Occipital lobe (tissue), 3 donors: ENCODE measurements at places on chromosomes 3 and 15. TPM values are rescaled to one million over a fixed set of nuclear protein-coding genes. Genes with fewer than 3 reads are reported as not detected.

Gene DUOXA1
- total RNA-seq, result 0.31 TPM

Gene ZPLD1
- total RNA-seq, result not detected

Gene COL6A5
- total RNA-seq, result under 0.01 TPM

Gene LTK
- total RNA-seq, result not detected

Gene CCK
- 14.7 TPM for total RNA-seq

Gene LRTM1
- not detected for total RNA-seq

Gene GOLGA8M
- total RNA-seq, result not detected

Gene PSTPIP1
- 0.62 TPM for total RNA-seq

Gene ACVR2B
- total RNA-seq, result 42.6 TPM

Gene KNG1
- not detected for total RNA-seq

Gene OR5K2
- total RNA-seq, result not detected

Gene TPRG1
- total RNA-seq, result 0.94 TPM

Gene RTP3
- not detected for total RNA-seq

Gene MESP2
- not detected for total RNA-seq

Gene CAMKV
- 188 TPM for total RNA-seq

Gene INO80
- total RNA-seq, result 50.8 TPM

Gene CHRNA5
- total RNA-seq, result 4.8 TPM

Gene METTL6
- total RNA-seq, result 89.2 TPM

Gene CAPN3
- total RNA-seq, result 1.1 TPM

- no peak for DNase-seq
These were observed 6.0 kb downstream of the SPATA12 start for GRCh38 chr3:57066471-57066870.

DNA sequence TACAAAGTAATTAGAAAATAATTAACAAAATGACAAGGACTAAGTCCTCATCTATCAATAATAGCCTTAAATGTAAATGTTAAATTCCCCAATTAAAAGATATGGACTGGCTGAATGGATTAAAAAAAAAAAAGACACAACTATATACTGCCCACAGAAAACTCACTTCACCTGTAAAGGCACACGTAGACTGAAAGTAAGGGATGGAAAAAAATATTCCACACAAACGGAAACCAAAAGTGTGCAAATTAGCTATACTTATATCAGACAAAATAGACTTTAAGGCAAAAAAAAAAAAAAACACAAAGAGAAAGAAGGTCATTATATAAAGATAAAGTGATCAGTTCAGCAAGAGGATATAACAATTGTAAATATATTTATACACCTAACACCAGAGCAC, 111.4 kb upstream of the ZBED2 start:
- no peak for DNase-seq

- DNase-seq, result peak; percentile 15
These were observed 35.1 kb upstream of the SPTBN5 start for GRCh38 chr15:41928637-41929620.

DNA sequence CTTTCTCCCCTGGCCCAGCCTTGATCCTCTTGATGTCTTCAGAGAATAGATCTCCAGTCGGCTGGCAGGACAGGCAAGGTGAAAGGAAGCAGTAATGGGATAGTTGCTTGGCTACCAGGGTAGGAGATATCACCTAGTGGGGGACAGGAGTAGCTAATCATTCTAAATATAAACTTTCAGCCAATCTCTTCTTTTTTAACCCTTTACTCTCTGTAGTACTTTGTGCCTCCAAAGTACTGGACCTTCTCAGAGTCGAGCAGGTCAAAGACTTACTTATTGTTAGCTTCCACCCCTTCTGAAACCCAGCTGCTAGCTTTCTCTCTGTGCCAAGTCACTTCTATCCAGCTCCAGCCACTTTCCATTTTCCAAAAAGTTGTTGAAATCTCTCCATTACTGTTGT, 43.4 kb upstream of the FILIP1L start:
- DNase-seq, result no peak

- no peak for DNase-seq
These were observed at the start of gene HSPBAP1 for GRCh38 chr3:122793568-122794416. Gene HSPBAP1, minus strand, starts transcription at chr3:122793831. Its CDS starts 151 bp downstream, at chr3:122793680.

- DNase-seq, result no peak
These were observed 2.6 kb downstream of the TIMMDC1 start for GRCh38 chr3:119500901-119501300.

DNA sequence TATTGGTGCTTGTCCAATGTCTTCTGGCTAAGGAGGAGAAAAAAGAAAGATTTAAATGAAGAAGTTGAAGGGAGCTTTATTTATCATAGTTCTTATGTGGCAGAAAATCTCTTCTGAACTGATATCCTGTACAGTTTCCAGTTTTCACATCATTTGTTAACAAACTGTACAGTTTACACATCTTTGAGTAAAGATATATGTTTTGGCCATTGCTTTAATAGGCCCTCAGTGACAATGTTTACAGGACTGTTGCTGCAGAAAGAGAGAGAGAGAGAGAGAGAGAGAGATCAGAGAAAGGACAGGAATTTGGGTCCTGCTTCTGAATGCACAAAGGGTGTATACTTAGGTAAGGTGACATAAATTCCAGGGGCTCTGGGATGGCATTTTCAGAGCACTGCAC, 188.3 kb downstream of the NR1D2 start:
- DNase-seq, result no peak

DNA sequence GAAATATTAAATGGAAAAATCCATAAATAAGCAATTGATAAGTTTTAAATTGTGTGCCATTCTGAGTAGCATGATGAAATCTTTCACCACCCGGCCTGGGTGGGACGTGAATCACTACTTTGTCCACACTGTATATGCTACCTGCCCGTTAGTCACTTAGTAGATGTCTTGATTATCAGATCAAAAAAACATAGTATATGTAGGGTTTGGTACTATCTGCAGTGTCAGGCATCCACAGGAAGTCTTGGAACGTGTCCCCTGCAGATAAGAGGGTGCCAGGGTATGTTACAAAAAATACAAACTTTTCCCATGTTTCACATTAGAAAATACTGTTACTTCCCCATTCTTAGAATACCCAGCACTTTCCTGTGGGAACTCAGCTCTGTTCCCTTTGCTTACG, 35.2 kb downstream of the FAM81A start:
- DNase-seq, result no peak

DNA sequence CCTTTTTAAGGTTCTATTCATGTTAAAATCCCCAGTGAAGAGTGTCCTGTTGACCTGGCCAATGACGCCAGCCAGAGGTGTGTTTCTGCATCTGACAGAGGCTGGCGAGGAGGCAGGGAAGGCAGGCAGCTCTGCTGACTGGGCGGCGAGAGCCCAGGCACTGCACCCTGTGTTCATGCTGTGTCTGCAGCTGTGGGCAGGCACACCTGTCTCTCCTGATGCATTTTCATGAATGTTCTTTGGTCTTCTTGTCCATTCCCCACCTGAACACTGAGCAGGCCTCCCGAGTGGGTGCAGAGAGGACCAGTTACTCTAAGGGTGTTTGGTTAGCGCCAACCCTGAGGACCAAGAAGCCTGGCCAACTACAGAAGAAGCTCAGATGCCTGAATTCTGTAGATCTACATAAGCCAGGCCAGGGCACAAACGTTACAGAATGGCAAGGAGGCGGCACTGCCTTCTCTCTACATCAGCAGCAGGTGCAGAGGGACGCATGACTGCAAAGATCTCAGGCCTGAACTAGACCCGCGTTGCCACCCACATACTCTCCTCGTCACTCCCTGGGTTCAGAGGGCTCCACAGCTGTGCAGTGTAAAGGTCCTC, 233.7 kb downstream of the OCA2 start:
- no peak for DNase-seq

GRCh38 chr3:156762631-156763185, 63.4 kb upstream of the LEKR1 start:
- no peak for DNase-seq

DNA sequence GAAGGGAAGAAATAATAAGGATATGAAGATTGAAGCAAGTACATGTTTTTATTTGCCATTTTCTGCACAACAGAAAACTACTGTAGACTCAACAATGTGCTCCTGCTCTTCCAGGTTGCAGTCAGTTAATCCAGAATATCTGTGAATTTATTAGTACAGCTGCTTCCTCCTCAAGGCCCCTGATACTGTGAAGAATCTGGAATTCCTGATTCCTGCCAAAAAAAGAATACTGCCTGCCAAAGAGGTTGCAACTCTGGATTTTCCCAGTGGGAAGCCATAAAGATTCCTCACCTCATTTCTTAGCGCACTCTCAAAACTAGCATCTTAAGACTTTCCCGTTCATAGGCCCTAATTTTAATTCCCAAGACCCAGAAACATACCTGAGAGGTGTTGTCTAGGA, 33.6 kb upstream of the LRRC3B start:
- no peak for DNase-seq

GRCh38 chr3:129723558-129724324, 117.3 kb upstream of the PLXND1 start:
- DNase-seq, result no peak

- no peak for DNase-seq
These were observed 22.7 kb downstream of the SSUH2 start for GRCh38 chr3:8621872-8622271.

- DNase-seq, result no peak
These were observed 80.9 kb downstream of the TNIK start for GRCh38 chr3:171379281-171379680.

GRCh38 chr15:42490291-42490670, 660 bp downstream of the ZNF106 start:
- DNase-seq, result no peak

DNA sequence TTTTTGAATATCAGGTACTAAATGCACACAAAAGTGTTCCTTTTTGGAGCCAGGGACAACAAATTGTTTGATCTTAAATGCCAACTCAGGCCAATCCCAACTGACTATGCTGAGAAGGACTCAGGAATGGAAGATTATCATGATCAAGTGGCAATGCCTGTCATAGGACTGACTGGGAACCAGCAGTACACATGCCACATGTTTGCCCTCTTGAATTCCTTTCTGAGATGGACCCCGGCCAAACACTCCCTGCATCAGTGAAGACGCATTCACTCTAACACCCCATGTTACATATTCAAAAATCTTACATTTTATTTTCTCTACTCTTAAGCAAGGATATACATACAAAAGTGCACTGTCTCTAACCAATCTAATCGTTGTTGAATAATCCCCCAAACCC, 36.1 kb downstream of the CLDN18 start:
- DNase-seq, result no peak

DNA sequence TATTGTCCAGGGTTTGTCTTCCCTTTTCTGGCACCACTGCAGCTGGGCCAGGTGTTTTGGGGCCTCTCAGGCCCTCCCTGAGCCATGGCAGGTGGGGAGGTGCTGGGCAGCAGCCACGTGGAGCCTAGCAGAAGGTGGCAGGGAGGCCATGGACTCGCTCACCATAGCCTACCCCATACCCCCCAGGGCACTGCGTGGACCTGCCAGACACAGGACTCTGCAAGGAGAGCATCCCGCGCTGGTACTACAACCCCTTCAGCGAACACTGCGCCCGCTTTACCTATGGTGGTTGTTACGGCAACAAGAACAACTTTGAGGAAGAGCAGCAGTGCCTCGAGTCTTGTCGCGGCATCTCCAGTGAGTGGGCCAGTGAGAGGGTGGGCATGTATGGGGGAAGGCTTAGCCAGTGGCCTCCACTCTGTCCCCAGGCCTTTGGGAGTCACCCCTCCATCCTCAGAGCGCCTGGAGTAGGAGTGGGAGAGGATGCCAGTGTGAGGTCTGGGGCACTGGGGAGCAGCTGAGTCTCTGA, 11.9 kb downstream of the SPINT1 start:
- DNase-seq, result no peak

- no peak for DNase-seq
These were observed 3.0 kb downstream of the CCR8 start for GRCh38 chr3:39332525-39332924.

- DNase-seq, result no peak
These were observed 1198.0 kb downstream of the ROBO1 start for GRCh38 chr3:78569804-78570203.

DNA sequence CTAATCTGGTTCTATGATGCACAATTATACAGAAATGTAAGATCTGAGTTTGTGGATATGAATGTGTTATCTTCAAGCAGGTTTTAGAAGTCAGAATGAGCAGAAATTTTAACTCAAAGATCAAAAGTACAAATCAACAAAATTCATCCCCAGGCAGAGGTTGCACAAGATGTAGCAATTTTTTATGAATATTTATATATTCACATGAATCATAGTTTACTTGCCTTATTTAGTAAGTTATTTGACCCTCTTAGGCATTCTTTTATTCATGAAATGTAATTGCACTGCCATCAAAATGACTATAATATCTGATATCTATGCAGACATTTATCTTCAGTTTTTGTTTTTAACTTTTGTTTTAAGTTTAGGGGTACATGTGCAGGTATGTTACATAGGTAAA, 103.1 kb upstream of the DAZL start:
- DNase-seq, result no peak

- DNase-seq, result no peak
These were observed 456.3 kb upstream of the KCNMB2 start for GRCh38 chr3:178079966-178080365.

DNA sequence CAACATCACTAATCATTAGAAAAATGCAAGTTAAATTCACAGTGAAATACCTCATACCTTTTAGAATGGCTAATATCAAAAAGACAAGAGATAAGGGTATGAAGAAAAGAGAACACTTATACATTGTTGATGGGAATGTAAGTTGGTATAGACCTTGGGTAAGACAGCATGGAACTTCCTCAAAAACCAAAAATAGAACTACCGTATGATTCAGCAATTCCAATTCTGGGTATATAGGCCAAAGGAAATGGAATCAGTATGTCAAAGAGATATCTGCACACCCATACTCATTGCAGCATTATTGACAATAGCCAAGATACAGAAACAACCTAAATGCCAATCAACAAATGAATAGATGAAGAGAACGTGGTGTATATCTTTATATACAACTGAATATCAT, 166.8 kb upstream of the LRRN1 start:
- no peak for DNase-seq

DNA sequence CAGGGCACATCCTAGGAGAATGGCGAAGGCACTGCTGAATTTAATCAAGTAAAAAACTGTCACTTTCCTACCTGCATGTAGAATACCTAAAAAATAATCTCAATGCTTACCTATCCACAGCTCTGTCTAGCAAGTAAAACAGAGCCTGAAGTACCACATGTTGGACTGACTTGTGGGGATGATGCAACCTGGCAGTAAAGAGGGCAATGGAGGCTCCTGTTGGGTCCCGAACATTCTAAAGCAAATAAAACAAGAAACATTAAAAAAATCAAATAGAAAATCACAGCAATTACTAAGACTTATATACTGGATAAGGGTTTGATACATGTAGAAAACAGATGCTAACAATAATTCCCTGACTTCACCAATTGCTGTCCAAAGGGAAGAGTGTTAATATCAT, 56.1 kb downstream of the PTPN9 start:
- DNase-seq, result no peak

GRCh38 chr3:73813692-73814292, 189.1 kb upstream of the PDZRN3 start:
- DNase-seq, result no peak

- no peak for DNase-seq
These were observed 32.1 kb upstream of the TMEM207 start for GRCh38 chr3:190481779-190482178.

- no peak for DNase-seq
These were observed 15.5 kb upstream of the ACAP2 start for GRCh38 chr3:195458316-195458717.

GRCh38 chr3:22492342-22492741, 710.8 kb upstream of the UBE2E2 start:
- no peak for DNase-seq

GRCh38 chr3:129461022-129461421, 21.0 kb downstream of the IFT122 start:
- no peak for DNase-seq
